ENCODE measurements at places on chromosomes 7 and 10.
A peak's percentile ranks its signal among the peaks of the same experiment; 100 is the strongest.

DNA sequence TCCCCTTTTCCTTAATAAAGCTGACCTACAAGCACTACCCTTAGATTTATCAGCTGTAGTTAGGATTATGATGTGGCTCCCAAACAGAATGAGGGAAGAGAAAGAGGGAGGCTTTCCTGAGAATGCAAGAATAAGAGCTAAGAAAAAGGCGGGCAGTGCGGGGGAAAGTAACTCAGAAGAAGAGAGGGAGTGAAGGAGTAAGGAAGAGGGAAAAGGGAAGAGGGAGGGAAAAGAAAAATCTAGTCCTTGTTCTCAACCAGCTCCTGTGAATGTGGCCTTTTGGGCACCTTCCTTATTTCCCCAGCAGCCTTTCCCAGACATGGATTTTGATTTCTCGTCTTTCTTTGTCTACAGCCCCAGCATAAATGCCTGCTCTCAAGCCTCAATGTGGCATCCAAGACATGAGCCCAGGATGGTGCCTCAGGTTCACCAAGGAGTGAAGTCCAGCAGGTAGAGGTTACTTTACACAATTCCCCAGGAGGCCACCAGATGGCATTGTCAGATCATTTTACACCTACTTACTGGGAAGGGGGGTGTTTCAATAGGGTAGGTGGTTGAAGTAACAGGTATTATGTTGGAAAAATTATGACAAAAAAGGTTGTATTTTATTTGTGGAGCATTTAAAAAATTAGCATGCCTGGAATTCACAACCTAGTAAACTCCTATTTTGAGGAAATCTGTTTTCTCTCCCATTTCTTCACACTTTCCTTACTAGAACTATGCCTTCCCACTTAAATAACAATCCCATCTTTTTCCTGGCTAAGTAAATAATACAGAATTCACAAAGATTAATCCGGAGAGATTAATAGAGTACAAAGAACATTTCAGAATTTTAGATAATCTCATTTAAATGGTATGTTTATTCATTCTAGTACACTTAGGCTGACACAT is 106.5 kb downstream of the HTR7 start:
- peak; percentile 33 for DNase-seq

- DNase-seq, result no peak
Observed at GRCh38 chr7:155405399-155406318, 52.3 kb upstream of the EN2 start.

DNA sequence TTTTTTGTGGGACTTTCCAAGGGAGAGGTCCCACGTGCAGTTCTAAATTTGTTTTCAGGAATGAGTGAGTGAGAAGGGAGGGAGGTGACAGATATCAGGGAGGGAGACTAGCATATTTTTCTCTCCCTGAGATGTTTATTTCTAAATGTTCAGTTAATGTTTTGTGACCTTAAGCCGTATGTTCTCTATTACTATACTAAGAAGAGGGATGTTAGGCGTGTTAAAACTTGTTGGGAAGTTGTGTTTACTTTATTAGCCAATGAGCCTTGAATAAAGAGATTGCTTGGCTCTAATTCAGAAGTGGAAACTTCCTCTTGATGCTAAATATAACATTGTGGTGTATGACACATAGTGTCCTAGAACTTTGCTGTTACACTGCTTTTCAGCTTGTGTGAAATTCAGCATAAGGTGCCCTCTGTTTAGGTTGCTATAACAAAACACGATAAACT is 37.3 kb downstream of the DNAH11 start:
- DNase-seq, result no peak

DNA sequence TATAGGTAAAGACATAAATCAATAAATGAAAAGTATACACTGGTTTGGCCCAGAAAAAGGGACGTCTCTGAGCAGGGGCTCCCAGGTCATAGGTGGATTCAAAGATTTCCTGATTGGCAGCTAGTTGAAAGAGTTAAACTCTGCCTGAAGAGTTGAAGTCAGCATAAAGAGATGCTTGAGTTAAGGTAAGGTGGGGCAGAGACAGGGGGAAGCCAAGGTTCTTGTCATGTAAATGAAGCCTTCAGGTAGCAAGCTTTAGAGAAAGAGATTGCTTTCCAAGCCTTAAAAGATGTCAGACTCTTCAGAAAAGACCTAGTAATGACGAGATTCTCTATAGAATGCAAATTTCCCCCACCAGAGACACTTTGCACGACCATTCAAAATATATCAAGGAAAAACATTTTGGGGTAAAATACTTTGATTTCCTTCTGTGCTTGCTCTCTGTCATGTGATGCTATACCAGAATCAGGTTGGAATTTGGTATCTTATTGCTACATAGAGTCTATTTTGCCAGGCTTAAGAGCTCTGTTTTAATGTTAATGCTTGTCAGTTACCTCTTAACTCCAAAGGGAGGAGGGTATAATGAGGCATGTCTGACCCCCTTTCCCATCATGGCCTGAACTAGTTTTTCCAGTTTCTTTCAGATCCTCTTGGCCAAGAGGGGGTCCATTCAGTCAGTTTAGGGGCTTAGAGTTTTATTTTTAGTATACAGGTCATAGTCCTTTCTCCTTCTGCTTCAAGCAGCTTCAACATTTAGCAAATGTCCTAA is 429.6 kb downstream of the ADRA2A start:
- DNase-seq, result no peak

GRCh38 chr10:10327934-10328333 is 689.7 kb upstream of the CELF2 start:
- DNase-seq, result no peak

- no peak for DNase-seq
Observed at GRCh38 chr7:46486256-46487206, 565.5 kb upstream of the IGFBP3 start.

- no peak for DNase-seq
Observed at GRCh38 chr7:41628901-41629300, 74.0 kb downstream of the INHBA start.

GRCh38 chr10:117684046-117684610 is 141.6 kb downstream of the EMX2 start:
- DNase-seq, result no peak

- no peak for DNase-seq
Observed at GRCh38 chr7:150334108-150334507, 7.3 kb downstream of the RARRES2 start.

GRCh38 chr10:69061305-69062161 is 26.4 kb upstream of the SRGN start:
- peak; percentile 80 for DNase-seq

DNA sequence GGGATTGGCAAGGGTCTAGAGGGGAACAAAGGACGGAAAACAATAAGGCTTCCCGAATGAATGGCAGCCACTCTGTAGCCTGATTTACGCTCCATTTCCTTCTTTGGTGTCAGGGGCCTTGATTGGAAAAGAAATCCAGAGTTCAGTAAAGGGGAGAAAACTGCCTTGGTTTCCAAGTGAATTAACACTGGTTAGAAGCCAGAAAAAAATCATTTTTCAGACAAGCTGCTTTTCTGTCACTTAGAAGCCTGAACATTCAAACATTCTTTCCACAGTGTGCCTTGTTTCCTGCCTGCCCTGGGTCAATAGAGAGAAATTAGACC is 283 bp upstream of the TRDMT1 start:
- DNase-seq, result no peak

GRCh38 chr10:17747883-17748550 is 4.0 kb upstream of the TMEM236 start:
- DNase-seq, result no peak

GRCh38 chr10:4141471-4141870 is 356.5 kb upstream of the KLF6 start:
- DNase-seq, result no peak

DNA sequence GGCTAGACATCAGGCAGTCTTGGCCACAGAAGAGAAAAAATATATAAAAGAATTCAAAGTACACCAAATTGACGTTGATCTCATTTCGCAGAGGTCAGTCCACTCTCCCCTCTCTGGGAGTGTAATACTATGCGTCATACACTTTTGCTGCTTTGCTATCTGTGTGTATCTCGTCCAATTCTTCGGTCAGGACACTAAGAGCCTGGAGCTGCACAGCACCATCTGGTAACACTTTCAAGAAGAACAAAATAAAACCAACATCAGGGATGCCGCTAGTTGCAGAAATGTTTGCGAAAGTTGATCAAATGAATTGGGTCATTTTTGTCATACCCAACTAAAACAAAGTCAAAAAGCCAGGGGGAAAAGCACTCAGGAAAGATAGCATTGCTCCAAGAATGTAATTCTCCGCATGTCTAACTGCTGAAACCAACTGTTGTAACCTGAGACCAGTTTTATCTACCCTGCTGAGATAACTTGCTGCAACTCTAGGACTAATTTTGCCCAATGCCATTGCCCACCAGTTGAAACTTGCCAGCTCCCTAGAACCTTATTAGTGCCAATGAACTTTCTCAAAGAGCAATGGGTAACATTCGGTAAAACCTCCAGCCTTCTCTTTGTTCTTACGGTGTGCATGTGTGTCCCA is 23.0 kb downstream of the TMEM176A start:
- DNase-seq, result no peak

- peak; percentile 88 for DNase-seq
Observed at GRCh38 chr7:587767-588166, 68.1 kb upstream of the PDGFA start.

DNA sequence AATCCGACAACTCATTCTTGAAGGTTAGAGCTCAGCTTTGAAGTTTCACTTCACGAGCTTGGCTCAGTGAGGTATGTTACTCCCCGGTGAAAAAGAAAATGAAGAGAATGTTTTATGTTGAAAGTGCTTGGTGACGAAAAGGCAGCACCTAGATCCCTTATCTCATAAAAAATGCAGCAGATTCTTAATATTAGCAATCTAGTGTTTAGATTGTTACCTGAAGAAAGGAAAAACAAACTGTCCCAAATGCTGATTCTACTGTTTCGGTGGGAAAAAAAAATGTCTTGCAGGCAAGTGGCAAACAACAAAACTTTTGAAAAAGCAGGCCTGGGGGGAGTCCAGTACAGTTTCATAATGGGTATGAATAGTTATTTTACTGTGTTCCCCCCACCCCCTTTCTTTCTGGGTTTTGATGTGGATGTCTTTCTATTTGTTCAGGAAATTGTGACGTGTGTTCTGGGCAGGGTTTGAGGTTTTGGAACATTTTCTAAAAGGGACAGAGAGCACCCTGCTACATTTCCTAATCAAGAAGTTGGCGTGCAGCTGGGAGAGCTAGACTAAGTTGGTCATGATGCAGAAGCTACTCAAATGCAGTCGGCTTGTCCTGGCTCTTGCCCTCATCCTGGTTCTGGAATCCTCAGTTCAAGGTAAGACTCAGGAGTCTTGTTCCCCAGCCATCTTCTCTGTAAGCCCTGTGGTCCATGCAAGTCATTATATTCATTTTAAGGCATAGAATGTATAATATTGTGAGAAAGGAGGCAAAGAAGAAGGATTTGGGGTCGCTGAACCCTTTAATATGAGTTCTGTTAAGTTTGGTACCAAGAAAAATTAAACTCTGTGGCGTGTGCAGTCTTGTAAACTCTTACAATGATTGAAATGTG is at the start of gene SRGN:
TSS of gene SRGN (plus strand) at position 514 of the 881 bp plus-strand sequence. CDS start at position 569, 55 bp downstream.
- DNase-seq, result no peak

GRCh38 chr7:133293384-133294160 is 40.7 kb downstream of the EXOC4 start:
- no peak for DNase-seq

DNA sequence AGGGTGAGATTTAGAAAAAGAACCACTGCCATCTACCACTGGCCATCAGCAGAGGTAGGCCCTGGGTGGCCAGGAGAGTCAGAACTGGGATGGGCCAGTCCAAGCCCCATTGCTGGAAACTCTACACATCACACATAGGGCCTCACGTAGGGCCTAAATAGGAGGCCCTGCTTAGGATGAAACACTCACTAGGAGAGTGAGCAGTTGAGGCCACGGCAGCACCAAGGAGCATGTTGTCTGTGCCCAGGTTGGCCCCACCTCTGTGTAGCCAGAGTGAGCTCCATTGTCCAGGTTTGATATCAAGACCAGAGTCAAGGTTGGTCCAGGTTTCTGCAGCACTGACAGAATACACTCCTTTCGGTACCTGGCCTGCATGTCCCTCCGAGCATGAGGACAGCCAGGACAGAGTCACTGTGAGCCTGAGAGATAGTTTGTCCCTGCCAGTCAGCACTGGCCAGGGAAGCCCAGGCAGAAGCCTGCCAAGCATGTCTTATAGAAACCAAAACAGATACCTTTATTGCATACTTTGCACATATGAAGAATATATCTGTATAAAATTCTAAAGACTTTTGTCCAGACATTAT is 77.9 kb upstream of the CAMK2B start:
- no peak for DNase-seq

- DNase-seq, result peak; percentile 57
Observed at GRCh38 chr7:102061981-102062390, 224.7 kb upstream of the SH2B2 start.

DNA sequence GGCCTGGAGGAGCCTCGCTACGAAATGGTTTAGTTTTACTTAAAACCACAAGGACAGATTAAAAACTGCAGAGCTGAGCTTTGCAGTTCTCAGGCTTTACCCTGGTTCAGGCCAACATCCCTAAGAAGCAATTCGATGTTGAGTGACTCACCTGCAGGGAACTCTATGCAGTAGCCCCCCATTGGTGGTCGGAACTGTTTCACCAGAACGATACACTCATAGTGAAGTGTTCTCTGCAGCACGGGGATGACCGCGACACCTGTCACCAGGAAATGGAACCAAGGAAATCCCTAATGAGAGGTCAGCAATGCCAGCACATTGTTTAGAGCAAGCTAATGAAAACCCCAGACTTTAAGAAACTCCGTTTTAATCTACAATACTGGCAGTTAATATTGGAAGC is 18.0 kb downstream of the NUDT5 start:
- no peak for DNase-seq

DNA sequence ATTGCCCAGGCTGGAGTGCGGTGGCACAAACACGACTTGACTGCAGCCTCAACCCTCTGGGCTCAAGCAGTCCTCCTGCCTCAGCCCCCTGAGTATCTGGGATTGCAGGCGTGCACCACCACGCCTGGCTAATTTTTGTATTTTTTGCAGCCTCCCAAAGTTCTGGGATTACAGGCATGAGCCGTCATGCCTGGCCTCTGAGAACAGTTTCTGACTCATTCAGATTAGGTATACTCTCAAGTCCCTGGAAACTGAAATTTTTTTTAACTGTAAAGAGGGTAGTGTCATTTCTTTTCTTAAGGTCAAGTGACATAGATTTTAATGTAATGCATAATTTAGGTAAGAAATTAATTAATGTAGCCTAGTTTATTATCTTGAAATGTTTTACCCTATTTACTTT is 104.7 kb downstream of the SEPTIN7 start:
- DNase-seq, result no peak

DNA sequence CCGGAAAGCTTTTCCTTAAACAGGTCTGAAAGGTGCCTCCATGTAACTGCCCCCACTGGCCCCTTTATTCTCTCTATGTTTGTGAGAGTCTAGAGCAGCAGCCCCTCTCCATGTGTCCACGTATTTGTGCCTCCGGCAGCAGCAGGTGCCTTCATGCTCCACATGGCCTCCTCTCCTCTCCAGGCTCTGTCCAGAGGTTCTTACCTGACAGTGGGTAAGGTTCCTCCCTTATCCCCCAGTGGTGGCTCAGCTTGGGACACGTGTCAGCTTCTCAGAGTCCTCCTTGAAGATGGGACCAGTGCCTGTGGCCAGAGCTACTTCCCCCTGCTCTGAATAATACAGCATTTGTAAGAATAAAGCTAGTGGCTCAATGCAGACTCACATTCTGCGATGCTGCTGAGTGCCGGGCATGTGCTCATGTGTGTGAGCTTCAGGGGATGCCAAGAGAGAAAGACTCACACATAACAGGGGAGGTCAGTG is 7.9 kb downstream of the CALML3 start:
- no peak for DNase-seq

Data from kidney (tissue), 22 donors.